ENCODE measurements at places on chromosomes 2 and 18. TPM values are rescaled to one million over a fixed set of nuclear protein-coding genes. Genes with fewer than 3 reads are reported as not detected.

ZEB2 gene
- 0.95 TPM for total RNA-seq

GRCh38 chr18:21901423-21901945, 160.9 kb downstream of the MIB1 start:
- DNase-seq, result no peak

CIAO1 gene
- 85.3 TPM for total RNA-seq

CDK15 gene
- total RNA-seq, result not detected

- no peak for DNase-seq
These were observed 32.1 kb downstream of the CCDC141 start for GRCh38 chr2:179017773-179018357.

SLC25A52 gene
- not detected for total RNA-seq

DNA sequence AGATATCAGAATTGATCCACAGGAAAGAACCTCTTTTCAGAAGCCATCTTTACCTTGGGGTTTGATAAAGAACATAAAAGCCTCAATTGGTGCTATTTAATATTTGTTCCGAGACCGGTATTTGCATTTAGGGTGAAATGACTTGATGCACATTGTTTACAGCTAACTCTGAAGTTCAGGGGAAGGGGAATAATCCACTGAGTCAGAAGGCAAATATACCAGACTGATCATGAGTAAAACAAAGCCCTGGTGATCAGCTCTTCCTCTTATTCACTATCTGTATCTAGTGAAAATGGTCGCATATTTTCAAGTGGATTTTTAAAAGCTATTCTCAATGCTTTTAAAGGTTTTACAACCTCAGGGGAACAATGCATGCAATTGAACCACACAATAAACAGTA, 53.0 kb upstream of the ATP8B1 start:
- no peak for DNase-seq

GRCh38 chr2:208062961-208063360, 37.6 kb upstream of the PLEKHM3 start:
- no peak for DNase-seq

- DNase-seq, result no peak
These were observed 47.3 kb upstream of the SLC38A11 start for GRCh38 chr2:165002638-165003037.

All from PC-9 (cell line).